Muscle of leg (tissue), 16 donors: ENCODE measurements at places on chromosomes 11 and 22. TPM values are rescaled to one million over a fixed set of nuclear protein-coding genes. Genes with fewer than 3 reads are reported as not detected.

DNA sequence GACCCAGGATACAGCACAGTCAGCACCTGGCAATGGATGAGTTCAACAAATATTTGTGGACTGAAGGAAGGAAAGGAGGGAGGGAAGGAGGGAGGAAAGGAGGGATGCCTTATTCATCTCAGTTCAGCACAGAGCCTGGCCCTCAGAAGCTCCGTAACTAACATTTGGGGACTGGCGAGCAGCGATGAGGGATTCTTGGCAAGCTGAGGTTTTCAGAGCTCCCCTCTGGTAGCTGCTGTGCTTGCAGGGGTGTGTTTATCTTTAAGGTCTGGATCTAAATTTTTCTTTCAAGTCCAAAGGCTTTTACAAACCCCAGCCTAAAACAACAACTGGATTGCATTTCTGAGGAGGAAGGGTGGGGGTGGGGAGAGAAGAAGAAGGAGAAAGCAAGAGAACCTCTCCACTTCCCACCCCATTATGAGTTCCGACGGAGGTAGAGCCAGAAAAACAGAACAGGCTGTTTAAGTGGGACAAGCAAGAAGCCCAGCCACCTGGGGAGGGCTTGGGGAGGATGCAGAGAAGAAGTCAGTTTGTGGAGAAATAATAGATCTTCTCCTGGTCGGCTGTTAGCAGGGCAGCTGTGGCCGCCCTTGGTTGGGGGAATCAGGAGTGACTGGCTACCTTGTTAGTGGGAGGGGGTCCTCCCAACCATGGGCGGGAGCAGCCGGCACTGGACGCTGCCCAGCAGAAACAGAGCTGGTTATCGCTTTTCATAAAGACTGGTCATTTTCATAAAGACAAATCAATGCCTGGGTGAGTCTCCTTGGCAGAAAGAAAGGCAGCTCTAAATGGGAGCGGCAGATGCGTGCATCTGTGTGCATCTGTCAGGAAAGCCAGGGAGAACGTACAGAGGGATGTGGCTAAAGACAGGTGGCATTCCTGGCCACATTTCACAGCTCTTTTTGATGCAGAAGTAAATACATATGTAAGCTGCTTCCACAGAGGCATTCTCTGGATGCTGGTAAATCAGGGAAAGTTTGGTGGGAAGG is 78.0 kb downstream of the TSPAN18 start:
- DNase-seq = peak; percentile 85

GRCh38 chr11:11119917-11120316 is 233.1 kb downstream of the CSNK2A3 start:
- DNase-seq = no peak

DNA sequence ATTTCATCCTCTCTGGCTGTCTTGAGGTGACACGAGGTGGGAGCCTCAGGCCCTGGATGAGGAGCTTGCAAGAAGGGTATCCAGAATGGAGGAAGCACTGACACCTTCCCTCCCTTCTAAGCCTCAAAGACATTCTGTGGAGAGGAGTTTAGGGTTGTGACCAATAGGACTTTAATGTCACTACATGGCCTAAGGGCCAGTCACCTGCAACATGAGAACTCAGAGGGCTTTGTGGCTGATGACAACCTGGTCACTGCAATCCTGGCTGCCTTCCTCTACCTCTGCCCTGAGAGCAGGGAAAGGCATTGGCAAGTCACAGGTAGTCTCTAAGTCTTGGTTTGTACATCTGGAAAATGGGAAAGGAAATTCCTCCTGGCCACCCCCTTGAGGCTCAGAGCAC is 33.7 kb downstream of the PISD start:
- DNase-seq = no peak

- DNase-seq = no peak
Measured at GRCh38 chr22:46748206-46748907, 10.3 kb upstream of the CERK start.

DNA sequence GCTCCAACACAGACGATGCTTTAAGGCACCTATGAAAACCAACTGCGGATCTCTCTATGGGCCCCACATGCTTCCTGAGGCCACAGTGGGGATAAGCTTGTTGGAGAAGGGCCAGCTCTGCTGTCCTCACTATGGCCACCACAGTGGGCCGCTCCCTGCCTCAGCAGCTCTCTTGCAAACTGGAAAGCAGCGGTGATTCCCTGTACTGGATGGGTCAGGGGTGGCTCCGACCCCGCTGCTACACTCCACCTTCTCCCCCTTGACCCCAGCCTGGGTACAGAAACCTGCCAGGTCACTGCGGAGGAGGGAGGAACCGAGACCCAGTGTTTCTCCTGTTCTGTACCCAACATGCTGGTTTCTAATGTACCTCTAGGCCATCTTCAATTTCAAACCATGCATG is 403.9 kb downstream of the CTTN start:
- no peak for DNase-seq

DNA sequence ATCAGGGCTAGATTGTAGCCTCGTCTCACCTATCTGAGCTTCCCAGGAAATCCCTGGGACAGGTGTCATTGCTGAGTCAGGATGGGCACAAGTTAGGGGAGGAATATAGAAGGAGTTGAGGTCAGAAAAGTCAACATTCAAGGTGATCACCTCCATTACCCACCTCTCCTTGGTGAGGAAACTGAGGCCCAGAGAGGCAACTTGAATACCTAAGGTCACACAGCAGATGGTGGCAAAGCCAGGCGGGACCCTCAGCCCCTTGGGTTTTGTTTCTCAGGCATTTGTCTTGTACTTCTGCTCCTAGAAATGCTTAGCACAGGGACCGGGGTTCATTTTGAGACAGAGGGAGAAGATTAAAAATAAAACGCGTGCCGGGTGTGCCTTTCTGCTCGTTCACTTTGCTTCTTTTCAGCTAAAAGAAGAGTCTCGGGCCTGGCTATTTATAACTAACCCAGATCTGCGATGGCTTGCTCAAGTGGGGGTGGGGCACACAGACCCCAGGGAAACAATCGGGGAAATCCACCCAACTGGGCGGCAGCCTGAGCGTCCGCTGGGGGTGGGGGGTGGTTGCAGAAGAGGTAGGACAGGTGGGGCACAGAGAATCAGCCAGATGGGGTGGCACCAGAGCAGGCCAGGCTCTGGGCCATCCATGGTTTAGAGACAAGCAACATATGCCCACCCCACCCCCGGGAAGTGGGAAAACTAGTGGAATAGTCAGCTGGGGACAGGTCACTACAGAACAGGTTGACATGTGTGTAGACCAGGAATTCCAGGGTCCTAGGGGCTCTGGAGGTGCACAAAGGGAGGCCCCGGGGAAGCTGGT is 3.9 kb upstream of the GNAZ start:
- no peak for DNase-seq

DNA sequence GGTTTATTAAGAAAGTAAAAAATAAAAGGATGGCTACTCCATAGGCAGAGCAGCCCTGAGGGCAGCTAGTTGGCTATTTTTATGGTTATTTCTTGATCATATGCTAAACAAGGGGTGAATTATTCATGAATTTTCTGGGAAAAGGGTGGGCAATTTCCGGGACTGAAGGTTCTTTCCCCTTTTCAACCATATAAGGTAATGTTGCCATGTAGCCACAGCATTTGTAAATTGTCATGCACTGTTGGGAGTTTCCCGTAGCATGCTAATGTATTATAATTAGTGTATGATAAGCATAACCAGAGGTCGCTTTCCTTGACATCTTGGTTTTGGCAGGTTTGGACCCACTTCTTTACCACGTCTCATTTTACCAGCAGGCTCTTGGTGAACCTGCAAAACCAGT is 610.4 kb upstream of the B3GAT1 start:
- DNase-seq = no peak

DNA sequence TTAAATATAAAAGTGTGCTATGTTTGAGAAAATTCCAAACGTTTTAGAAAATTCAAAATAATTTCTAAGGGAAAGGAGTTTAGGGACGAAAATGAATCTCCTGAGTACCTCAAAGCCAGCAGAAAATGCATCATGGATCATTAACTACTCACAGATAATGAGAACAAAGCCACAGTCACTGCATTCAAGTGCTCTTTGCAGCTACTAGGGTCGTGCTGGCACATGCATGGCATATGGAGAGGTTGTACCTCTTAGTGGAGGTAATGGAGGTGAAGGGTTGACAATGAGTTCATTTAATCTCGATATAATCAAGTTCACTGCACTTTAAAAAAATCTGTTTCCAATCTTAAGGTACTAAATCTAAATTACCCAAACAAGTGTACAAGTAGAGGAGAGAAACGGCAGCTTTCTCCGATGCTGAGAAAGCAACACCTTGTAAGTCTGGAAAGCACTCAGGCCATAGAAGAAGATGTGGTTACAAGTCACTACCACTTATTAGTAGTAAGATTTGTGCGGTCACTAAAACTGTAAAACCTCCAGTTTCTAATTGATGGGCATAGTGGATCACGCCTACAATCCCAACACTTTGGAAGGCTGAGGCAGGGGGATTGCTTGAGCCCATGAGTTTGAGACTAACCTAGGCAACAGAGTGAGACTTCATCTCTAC is 261.1 kb upstream of the ANO3 start:
- no peak for DNase-seq

DNA sequence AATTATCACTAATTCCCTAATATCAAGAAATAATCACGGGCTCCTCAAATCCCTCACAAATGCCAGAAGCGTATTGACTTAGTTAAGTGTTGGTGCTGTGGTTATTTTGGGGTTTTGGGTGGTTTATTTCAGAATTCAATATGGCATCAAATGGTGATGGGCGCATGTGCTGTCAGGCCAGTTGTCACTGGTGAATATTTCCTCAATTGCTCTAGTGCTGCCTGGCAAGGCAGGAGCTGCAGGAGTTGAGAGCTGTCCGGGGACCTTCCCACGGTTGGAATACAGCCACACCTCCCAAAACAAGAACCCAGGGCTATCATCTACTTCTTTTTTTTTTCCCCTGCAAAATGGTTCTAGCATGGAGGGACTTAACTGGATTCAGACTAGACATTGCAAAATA is 10.3 kb downstream of the IGLL5 start:
- no peak for DNase-seq

- no peak for DNase-seq
Measured at GRCh38 chr11:12435264-12435663, 57.9 kb downstream of the PARVA start.

DNA sequence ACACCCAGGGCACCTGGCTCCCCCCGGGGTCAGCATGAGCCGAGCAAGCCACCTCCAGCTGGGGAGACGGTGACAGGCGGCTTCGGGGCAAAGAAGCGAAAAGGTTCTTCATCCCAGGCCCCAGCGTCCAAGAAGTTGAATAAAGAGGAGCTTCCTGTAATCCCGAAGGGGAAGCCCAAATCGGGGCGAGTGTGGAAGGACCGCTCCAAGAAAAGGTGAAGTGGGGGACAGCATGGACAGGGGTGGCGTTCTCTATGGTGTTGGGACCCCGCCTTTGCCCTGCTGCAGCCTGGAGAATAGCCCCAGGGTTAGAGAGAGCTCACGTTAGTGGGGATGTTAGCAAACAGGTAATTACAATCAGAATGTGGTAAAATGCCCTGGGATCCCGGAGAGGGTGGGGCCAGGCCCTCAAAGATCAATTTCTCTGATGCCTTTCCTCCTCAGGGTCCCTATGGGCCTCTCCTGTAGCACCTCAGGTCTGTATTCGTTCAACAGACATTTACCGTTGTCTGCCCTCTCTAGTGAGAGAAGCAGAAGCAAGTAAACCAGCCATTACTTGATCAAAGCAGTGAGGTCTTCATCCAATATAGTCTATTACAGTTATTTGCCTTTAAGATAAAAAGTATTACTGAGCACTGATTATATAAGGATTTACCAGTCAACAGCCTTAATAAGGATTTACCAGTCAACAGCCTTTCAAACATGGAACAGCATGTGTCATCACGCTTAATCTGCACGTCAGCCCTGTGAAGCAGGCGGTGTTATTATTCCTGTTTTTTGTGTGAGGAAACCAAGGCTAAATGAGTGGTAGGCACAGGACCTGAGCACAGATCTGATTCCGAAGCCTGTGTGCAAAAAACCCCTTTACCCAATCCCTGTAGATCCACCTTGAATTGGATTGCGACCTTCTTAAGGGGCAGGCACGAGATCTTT is 1.0 kb downstream of the CCDC86 start:
- DNase-seq = no peak

GRCh38 chr22:22398530-22399327 is 109.8 kb downstream of the ZNF280B start:
- DNase-seq = no peak

GRCh38 chr11:46357483-46357936 is 10.2 kb downstream of the DGKZ start:
- DNase-seq = no peak

GRCh38 chr11:113618360-113618759 is 87.7 kb downstream of the TMPRSS5 start:
- no peak for DNase-seq

The EWSR1 gene
- 111 TPM for total RNA-seq

The GVQW3 gene
- 3.4 TPM for total RNA-seq

The MADD gene
- 16.7 TPM for total RNA-seq

The CHRDL2 gene
- total RNA-seq = 0.49 TPM
